Kidney epithelial cell (primary cell): ENCODE measurements at places on chromosomes 12 and 14.
A peak's percentile ranks its signal among the peaks of the same experiment; 100 is the strongest.

- DNase-seq, result no peak
Measured at GRCh38 chr12:104676636-104677035, 219.9 kb downstream of the CHST11 start.

- DNase-seq, result no peak
Measured at GRCh38 chr14:22541721-22542120, 47.3 kb downstream of the DAD1 start.

GRCh38 chr12:91947459-91947858, 198.2 kb downstream of the BTG1 start:
- DNase-seq, result no peak

- DNase-seq, result no peak
Measured at GRCh38 chr14:38629412-38629811, 373.5 kb upstream of the CLEC14A start.

DNA sequence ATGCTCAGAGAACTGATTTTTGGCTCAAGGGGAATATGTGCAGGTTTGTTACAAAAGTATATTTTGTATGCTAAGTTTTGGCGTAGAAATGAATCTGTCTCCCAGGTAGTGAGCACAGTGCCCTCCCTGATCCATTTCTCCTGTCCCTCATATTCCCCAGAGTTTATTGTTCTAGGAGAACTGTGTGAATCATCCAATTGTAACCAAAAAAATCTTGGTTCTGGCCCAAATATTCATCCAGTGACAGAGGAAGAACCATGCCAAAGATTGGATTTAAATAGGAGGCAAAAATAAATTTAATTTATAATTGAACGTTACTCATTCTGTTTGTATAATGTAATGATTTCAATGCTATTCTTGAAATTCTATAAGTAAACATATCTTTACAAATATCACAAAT, 4.8 kb downstream of the CATSPERB start:
- no peak for DNase-seq

- DNase-seq, result no peak
Measured at GRCh38 chr12:12689647-12690300, 6.2 kb downstream of the GPR19 start.

DNA sequence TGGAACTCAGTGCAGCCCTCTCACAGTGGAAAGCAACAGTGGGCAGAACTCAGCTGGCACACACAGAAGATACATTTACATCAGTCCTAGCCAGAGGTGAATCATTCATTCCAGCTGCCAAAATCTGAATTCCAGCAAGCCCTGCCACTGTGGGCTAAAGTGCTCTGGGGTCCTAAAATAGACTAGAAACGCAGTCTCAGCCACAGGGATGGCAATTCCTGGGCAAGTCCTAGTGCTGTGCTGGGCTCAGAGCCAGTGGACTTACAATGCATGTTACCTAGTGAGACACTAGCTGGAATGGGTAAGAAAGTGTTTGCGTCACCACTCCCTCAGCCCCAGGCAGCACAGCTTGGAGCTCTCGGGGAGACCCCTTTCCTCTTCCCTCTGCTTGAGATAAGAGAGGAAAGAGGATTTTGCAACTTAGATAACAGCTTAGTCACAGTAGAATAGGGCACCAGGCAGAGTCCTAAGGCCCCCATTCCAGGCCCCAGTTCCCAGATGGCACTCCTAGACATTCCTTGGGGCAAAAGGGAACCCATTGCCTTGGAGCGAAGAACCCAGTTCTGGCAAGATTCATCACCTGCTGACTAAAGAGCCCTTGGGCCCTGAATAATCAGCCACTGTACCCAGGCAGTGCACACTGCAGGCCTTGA, 592.9 kb downstream of the FSCB start:
- DNase-seq, result no peak

DNA sequence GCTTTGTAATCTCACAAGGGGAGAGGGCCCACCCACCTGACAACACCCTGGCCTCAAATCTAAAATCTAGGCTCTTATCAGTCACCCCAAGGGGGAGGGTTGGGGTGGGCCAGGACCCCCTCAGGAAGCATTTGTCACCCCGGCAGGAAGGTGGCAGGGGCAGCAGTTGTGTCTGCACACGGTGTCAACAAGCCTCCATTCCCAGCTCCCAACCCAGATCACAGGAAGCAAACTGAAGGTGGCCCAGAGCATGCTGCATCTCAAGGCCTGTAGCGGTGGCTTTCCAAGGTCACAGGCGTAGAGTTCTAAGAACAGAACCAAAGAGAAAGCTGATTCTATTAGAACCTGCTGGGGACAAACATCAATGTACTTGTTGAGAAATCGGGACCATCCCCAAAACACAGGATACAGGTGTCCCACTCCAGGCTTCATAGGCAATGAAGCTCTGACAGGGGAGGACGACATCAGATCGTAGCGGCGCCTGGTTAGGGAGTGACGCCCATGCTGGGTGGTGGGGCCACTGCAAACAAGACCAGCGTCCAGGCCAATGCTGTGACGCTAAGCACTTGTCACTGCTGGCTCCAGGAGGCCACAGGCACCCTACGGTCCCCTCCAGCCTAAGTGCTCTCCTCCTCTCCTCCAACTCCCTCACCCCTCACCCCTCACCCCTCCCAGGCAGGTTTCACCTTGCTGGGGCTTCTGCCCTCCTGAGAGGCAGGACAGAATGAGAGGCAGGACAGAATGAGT, 52.9 kb downstream of the CCDC88C start:
- no peak for DNase-seq

GRCh38 chr12:116599285-116600136, 40.3 kb downstream of the MAP1LC3B2 start:
- no peak for DNase-seq

DNA sequence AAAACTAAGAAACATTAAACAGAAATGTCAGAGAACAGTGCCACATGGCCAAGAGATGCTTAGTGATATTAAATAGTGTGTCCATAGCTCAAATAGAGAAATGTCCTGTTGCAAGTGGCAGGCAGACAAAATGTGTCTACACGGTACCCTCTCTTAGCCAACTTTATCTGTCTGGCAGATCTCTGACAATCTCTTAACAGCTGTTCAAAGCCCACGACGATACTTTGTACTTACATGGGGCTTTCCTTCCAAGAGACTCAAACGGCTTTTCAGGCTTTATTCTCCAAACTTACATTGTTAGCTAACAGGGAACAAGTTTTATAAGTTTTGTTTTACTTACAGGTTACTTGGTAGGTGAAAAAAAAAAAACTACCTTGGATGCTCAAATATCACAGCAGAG, 45.6 kb downstream of the ARMH4 start:
- no peak for DNase-seq

DNA sequence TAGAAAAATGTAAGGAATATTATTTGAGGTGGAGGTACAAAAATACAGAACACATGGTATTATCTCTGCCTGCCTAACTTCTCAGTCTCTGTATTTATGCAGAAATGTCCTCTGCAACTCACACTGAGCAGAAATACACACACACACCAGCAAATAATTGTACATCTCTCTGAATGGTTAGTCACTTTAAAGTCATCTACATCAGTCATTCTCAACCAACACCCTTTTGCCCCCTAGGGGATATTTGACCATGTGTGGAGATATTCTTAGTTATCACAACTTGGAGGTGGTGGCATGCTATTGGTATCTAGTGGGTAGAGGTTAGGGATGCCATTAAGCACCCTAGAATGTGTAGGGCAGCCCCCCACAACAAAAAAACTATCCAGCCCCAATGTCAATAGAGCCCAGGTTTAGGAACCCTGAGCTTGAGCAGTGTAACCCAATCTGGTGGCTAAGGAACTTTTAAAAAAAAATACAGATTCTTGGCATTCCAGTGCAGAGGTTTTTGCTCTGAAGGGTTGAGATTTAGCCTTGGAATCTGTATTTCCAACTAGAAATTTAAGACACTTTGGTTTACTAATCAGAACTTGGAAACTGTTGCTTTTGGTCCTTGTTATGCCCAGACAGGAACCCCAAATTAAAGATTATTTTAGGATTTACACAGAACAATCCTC, 183.8 kb downstream of the TBX5 start:
- DNase-seq, result no peak

DNA sequence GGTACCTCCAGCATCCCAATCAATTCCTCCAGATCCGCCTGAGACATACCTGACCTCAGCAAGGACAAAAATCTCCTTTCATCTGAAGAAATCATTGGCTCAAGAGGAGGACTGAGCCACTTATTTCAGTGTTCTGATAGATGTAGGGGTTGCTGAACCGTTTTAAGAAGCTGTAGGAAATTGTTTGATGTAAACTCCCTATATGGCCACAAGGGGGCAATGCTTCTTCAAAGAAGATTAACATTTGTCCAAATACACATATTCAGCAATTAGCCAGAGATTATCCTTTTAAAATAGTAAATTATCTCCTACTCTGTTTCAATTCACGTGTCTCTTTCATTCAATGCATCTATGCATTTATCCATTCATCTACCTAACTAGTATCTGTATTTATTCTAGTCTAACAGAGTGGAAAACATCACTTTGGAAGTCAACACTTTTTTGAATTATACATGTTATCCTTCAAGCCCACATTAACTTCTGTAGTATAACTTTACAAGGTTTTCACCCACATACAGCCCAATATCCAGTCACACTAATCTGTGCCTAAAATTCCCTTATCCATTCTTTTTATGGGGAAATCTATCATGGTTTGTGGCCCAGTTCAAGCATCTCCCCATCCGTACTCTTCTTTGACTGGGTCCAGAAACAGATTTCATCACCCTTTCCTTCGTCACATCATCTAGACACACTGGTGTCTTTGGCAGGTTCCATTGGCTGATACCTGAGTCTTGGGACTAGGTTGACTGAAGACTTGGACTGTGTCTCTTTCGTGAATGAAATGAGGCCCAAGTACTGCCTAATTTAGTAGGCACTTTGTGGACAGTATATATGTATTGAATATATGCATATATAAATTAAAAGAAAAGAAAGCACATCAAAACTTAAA, 411.0 kb upstream of the OR4E1 start:
- no peak for DNase-seq

- no peak for DNase-seq
Measured at GRCh38 chr14:93035917-93036651, 79.6 kb downstream of the ITPK1 start.

- DNase-seq, result no peak
Measured at GRCh38 chr12:33813536-33813935, 208.8 kb upstream of the ALG10 start.

DNA sequence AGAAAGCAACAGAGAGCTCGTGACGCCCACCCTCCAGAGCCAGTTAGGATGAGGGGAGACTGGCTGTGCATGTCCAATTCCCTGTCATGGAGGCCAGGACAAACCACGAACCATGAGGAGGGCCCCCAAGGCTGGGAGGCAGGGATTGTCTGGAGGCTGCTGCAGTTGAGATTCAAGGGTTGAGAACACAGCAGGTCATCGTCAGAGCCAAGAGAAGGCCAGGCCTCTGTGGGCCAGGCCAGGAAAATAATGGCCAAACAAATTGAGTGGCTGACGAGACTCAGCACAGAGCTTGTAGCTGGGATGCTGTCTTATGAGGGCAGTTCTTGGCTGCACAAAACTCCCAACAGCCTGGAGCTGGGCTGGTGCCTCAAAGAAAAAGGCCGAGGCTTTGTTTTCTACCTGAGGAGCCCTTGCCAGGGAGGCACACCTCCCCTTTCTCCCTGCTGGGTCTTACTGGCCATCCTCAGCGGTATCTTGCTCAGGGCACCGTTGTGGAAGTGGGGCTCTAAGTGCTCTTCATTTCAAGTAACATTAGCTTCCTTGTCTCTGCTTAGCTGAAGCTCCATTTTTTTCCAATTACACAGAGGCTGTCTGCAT, 665.9 kb downstream of the BCL11B start:
- no peak for DNase-seq

DNA sequence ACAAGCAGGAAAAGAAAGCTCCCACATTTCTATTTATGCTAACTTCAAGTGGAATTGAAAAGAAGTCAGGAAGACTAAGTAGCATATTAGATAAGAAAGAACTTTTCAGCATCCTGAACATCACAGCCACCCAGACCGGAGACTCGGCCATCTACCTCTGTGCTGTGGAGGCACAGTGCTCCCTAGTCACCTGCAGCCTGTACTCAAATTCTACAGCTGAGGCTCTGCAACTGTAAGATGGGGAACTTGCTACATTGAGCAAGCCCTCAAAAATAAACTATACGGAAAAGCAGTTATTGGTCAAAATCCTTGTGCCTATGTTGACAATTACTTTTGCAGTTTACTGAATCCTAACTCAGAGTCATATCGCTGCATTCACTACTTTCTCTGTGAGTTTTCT, 361.9 kb downstream of the DAD1 start:
- no peak for DNase-seq

- no peak for DNase-seq
Measured at GRCh38 chr12:14972816-14973215, at the start of gene PDE6H. TSS of gene PDE6H (plus strand) at chr12:14973042. CDS start at chr12:14978013, 4,971 bp downstream.

GRCh38 chr12:105041186-105041585, 43.1 kb downstream of the ALDH1L2 start:
- DNase-seq, result no peak

GRCh38 chr12:47849261-47849660, 29.6 kb upstream of the HDAC7 start:
- no peak for DNase-seq

- DNase-seq, result no peak
Measured at GRCh38 chr14:55762595-55763232, 182.7 kb downstream of the KTN1 start.

- DNase-seq, result peak; percentile 48
Measured at GRCh38 chr14:49461529-49462401, 124.4 kb downstream of the RPS29 start.

GRCh38 chr14:97387252-97387874, 590.2 kb downstream of the VRK1 start:
- DNase-seq, result no peak

GRCh38 chr12:16586350-16587109, 19.4 kb downstream of the LMO3 start:
- DNase-seq, result no peak

DNA sequence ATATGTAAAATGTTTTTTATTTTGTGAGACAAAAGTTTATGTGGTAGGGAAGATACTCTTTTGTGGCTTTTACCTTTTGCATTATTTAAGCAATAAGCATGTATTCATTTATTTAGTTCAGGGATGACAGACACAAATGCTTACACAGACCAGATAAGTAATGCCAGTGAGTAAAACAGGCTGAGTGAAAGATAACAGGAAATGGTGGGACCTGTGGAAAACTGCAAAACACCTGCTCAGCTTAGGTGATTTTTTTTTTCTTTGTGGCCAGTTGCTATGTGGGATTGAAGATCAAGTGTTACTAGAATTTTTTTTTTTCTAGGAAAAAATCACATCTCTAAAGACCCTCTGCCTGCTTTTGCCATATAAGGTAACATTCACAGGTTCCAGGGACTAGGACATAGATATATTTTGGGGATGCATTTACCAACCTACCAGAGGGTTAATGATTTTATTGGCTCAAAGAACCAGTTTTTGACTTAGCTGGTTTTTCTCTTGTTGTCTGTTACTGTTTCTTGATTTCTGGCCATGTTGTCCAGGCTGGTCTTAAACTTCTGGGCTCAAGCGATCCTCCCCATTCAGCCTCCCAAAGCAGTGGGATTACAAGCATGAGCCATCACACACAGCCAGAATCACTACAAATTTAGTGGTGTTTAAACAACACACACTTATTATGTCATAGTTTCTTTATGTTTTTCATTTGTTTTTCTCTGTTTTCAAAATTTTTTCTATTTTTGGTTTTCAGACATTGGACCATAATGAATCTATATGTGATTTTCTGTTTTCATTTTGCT, 9.8 kb downstream of the PSMA6 start:
- DNase-seq, result no peak
